ENCODE measurements at places on chromosomes 6 and 20.
A peak's percentile ranks its signal among the peaks of the same experiment; 100 is the strongest.

DNA sequence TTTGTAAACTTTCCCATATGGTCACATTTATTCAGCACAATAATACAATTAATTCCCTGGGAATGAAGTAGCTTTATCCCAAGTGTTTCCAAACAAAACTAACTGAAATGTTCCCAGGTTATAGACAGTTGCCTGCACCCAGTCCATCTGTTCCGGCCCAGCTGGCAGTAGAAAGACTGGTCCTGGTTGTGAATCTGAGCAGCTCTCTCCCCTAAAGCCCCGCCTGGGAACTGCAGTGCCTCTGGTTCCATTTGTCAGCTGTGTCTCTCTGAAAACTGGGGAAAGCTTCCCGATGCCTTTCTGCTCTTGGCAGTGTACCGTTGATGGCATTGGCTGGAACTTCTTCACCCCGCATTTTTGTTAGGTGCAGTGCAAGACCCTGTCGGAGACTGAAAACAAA, 8.7 kb downstream of the MTHFD1L start:
- DNase-seq, result no peak

GRCh38 chr6:62035952-62036351, 250.1 kb downstream of the KHDRBS2 start:
- DNase-seq, result no peak

GRCh38 chr6:30964075-30964474, 19.4 kb upstream of the MUC21 start:
- no peak for DNase-seq

DNA sequence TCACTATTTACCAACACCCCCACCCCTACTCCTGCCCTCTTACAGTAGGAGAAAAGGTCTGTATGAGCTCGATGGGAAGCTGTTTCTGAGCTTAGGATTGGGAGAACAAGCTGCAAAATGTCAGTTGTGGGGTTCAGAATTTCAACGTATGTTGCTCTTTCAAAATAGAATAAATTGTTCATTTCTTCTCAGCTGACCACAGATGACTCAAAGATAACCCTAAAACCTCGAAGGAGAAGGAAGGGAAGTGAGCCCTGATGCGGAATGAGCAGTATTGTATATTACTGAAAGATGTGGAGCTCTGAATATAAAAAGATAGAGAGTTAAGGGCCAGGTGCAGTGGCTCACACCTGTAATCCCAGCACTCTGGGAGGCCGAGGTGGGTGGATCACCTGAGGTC, 35.9 kb upstream of the MYLIP start:
- no peak for DNase-seq

GRCh38 chr6:107292715-107293271, 166.6 kb downstream of the PDSS2 start:
- no peak for DNase-seq

DNA sequence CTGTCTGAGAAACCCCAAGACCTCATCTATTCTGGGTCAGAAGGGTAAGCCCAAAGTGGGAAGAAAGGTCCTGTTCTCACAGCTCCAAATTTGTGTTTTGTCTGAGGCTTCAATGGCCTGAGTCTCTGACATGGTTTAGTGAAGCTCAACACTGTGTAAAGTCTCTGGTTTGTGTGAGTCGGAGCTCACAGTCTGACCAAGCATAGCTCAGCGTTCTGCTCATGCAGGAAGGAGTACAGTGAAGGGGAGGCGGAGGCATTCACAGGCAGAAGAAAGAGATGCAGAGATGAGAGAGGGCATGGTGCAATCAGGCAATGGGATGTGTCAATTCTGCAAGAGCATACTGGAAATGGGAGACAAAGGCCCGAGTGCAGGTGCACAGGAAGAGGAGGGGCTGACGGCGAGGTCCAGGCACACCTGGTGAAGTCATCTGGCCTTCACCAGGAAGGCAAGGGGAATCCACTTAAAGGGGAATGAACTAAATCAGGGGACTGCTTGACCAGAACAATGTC, 463.0 kb upstream of the AGPAT4 start:
- no peak for DNase-seq

GRCh38 chr6:28764014-28764723, 159.6 kb downstream of the TRIM27 start:
- DNase-seq, result no peak

GRCh38 chr20:53141201-53142050, 169.3 kb downstream of the TSHZ2 start:
- DNase-seq, result no peak

- DNase-seq, result no peak
These were observed 24.6 kb upstream of the C20orf204 start for GRCh38 chr20:64011366-64011779.

- no peak for DNase-seq
These were observed 208.4 kb downstream of the PREX1 start for GRCh38 chr20:48619126-48620101.

GRCh38 chr6:7725412-7725811, 487 bp upstream of the BMP6 start:
- DNase-seq, result no peak

GRCh38 chr6:28490205-28490890, 25.2 kb downstream of the GPX6 start:
- DNase-seq, result no peak

DNA sequence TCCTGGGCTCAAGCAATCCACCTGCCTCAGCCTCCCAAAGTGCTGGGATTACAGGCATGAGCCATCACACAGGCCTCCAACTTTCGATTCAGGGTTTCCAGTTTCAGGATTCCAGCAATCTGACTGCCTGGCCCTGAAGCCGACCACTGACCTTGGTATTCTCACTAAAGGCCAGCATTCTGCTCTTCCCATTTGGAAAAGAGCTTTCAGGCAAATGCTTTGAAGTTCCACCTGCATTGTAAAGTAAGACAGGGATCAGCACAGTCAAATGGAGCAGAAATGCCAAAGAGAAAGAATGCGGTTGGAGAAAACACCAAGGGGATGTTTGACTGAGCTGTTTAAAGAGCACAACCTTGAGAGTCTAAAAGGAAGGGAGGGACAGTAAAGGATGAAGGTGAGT, 117.0 kb upstream of the CEP85L start:
- DNase-seq, result no peak

DNA sequence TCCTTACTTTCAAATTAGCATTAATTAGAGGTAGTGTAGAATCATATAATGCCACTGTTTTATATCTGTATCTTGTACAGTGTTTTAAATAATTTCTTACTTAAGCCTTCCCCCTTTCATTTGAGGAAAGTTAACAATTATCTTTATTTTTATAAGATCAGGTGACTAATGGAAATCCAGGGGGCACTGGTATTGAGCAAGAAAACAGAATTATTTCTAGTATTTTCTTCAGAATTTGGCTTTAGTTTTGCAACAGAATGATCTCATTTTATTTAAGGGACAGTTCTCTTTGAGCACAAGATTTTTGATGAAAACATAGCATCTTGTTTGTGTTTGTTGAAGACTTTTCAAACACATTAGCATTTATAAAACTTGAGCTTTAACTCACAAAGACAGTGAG, 55.9 kb downstream of the RNF217 start:
- DNase-seq, result no peak

DNA sequence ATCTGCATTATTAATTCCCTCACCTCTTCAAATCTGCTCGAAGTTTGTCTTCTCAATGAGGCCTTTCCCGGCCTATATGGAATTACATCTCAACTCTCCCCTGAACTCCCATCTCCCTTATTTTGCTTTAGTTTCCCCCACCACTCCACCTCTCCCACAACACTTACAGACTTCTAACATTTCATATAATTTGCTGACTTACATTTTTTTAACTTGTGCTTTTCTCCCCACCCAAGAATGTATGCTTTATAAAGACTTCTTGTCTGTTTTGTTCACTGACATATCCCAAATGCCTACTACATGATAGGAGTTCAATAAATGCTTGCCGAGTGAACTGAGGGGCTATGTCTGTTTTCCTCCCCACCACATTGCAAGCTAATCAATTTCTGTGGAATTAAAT, 3.9 kb upstream of the MARCKS start:
- DNase-seq, result no peak

GRCh38 chr20:48816282-48817205, 11.3 kb downstream of the PREX1 start:
- no peak for DNase-seq

DNA sequence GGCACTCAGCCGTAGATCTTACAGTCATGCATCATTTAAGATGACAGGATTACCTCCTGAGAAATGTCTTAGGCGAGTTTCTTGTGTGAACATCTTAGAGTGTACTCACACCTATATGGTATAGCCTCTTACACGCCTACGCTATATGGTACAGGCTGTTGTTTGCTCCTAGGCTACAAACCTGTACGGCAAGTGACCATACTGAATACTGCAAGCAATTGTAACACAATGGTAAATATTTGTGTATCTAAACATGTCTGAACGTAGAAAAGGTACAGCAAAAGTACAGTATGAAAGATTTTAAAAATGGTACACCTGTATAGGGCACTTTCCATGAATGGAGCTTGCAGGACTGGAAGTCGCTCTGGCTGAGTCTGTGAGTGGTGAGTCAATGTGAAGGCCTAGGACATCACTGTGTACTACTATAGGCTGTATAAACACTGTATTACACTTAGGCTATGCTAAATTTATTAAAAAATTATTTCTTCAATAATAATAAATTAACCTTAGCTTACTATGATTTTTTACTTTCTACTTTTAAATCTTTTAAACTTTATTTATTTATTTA, 541 bp upstream of the IL20RA start:
- no peak for DNase-seq

DNA sequence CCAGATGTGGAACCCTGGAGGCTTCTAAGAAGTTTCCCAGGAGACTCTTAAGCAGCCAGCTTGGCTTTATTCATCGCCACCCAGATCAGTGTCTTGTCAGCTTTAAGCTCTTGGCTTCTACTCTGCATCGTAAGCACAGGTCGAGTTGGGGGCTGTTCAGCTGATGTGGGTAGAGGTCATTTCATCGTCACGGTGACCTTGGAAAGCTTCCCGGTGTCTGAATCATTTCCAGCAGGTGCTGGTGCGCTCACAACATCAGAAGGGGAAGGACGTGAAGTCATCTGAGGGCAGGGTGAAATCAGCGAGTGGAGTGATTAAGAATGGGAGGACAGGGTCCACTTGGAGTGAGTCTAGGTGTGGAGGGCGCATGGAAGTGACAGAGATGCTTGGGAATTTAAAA, 112.6 kb downstream of the SASH1 start:
- peak; percentile 51 for DNase-seq

DNA sequence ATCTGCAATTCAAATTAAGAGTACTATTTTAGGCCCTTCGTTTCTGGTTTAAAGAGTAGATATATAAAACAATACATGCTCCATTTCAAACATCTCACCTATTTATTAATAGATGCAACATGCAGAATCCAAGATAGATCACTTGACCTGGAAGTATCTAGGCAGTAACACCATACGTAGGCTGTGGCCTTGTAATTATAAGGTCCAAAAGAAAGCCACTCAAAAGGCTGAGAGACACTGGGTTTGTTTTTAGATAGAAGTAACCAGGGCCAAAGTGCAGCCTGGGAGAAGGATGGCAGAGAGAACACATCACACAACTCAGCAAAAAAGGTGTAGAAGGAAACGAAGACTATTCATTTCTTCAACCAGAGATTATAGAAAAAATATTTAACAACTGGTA, 8.4 kb upstream of the GFOD1 start:
- DNase-seq, result no peak

DNA sequence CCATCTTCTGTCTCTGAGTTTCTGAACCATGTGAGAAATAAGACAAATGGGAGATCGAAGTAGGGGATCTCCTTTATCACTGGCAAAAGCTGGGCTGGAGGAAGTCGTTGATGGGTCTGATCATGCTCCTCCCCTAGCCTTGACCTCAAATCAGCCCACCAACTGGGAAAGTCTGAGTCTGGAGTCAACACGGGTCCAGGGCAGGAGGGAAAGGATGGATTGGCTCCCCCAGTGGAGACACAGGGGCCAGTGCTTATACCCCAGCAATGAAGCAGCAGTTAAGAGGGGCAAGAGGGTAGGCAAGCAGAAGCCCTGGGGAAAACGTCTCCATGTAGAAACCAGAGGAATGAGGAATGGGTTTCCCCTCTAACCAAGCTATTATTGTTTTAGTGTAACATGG, 152.6 kb downstream of the TBC1D7 start:
- no peak for DNase-seq

- no peak for DNase-seq
These were observed 256.5 kb upstream of the PRND start for GRCh38 chr20:4465212-4465611.

- DNase-seq, result no peak
These were observed 20.9 kb downstream of the IGF2R start for GRCh38 chr6:159989492-159990480.

DNA sequence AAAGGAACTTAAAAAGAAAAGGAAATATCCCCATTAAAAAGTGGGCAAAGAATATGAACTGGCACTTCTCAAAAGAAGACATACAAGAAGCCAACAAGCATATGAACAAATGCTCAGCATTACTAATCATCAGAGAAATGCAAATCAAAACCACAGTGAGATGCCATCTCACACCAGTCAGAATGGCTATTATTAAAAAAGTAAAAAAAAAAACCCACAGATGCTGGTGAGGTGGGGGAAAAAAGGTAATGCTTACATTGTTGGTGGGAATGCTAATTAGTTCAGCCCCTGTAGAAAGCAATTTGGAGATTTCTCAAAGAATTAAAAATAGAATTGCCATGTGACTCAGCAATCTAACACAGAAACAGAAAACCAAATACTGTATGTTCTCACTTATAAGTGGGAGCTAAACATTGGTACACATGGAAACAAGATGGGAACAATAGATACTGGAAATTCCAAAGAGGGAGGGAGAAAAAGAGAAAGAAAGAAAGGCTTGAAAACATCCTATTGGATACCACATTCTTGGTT, 437.1 kb downstream of the GRIK2 start:
- peak; percentile 59 for DNase-seq

GRCh38 chr6:106199998-106200397, 113.9 kb downstream of the PRDM1 start:
- DNase-seq, result peak; percentile 62

GRCh38 chr6:18496462-18496861, 109.3 kb downstream of the RNF144B start:
- no peak for DNase-seq

DNA sequence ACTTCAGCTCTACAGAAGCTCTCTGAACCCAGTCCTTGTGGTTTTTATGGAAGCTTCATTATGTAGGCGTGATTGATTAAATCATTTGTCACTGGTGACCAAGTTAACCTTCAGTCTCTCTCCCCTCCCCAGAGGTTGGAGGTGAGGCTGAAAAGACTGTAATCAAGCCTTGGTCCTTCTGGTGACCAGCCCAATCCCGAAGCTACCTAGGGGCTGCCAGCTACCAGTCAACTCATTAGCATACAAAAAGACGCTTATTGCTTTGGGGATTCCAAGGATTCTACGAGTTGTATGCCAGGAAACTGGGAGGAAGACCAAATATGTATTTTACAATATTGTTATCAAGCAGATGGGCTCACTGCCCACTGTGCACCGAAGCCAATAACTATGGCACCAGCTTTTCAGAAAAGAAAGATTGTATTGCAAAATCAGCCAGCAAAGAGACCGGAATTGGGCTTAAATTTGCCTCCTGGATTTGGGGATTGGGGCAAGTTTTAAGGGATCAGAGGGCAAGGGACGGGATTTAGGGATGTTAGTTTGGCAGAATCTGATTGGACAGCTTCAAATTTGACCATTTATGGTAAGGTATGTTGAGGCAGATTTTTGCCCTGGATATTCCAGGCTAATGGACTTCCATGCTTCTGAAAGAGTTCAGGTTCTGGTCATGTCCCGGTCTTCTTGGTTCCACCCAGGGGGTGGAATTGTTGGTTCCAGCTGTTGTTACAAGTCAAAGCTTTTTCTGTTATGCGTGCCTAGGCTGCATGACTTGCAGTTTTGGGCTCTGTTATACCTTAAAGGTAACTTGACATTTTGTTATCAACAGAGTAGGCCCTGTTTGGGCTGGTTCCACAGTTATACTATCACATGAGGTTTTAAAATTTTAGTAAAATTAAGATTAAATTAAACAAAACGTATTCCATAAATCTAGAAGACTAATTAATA, 167.4 kb downstream of the COL9A1 start:
- no peak for DNase-seq

All from mesenchymal stem cell (in vitro differentiated cells and primary cell).